ENCODE measurements at places on chromosomes 7 and 10.

GRCh38 chr10:33095867-33096815 is 138.1 kb upstream of the ITGB1 start:
- H3K27me3 ChIP-seq = no peaks in the 10 kb centered on the region
- peaks cover 24% of the 10 kb centered on the region for H3K4me1 ChIP-seq
- no peak for DNase-seq

DNA sequence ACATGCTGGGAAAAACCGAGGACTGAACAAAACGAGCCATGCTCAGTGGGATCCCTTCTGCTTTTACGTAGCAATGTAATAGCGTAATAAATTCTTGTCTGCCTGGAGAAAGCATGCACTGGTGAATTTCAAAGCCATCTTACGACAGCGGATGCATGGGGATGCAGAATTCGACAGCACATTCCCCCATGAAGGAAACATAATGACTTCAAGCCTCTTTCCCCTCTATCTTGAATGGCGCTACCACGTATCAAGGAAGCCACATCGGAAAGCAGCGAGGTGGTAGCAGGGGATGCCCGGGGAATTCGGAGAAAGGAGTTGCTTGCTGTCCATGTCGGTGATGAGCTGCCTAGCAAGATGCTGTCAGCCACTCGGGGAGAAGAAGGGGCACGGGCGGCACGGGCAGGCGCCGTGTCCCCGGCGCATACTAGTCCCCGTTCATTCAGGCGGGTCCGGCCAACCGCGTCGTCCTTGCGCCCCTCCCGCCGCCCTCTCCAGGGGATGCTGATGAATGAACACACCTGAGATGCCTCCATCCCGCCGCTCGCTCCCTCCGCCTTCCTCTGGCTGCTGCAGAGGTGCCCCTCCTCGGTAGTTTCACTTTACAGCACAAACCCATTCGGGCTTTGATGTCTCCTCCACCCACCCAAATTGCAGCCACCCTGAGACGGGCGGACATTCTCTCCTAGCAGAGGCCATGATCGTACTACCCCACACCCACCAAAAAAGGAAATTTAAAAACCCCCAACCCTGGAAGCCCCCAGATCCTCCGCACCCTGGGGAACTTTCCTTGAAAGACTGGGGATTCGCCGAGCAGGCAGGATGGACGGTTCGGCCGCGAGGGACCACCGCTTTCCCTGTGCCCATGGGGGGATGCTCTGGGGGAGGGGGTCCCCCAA is 644 bp downstream of the SORBS1 start:
- peak; percentile 45 for DNase-seq
- peaks cover 53% of the 10 kb centered on the region for H3K27me3 ChIP-seq
- peak overlapping the region; percentile 78 for H3K27ac ChIP-seq
- peaks cover 14% of the 10 kb centered on the region for H3K4me1 ChIP-seq

GRCh38 chr10:35636956-35637355 is 5.1 kb downstream of the FZD8 start:
- H3K4me3 ChIP-seq = no peak overlapping the region
- peaks cover 33% of the 10 kb centered on the region for H3K27me3 ChIP-seq
- no peaks in the 10 kb centered on the region for H3K36me3 ChIP-seq
- no peak for DNase-seq

DNA sequence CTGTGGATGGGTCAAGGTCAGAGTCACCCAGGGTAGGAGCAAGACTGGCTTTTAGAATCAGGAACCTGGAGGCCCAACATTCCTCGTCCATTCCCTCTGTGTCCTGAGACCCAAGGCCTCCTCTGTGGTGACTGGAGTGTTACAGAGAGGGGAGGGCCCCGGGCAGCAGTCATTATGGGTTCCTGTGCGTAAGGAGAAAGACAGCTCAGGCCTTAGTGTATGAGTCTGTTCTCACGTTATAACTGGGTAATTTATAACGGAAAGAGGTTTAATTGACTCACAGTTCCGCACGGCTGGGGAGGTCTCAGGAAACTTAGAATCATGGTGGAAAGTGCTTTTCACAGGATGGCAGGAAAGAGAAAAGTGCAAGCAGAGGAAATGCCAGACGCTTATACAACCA is 422.3 kb downstream of the TCERG1L start:
- H3K27me3 ChIP-seq = no peaks in the 10 kb centered on the region
- DNase-seq = no peak
- H3K27ac ChIP-seq = peak overlapping the region; percentile 18
- no peaks in the 10 kb centered on the region for H3K36me3 ChIP-seq

DNA sequence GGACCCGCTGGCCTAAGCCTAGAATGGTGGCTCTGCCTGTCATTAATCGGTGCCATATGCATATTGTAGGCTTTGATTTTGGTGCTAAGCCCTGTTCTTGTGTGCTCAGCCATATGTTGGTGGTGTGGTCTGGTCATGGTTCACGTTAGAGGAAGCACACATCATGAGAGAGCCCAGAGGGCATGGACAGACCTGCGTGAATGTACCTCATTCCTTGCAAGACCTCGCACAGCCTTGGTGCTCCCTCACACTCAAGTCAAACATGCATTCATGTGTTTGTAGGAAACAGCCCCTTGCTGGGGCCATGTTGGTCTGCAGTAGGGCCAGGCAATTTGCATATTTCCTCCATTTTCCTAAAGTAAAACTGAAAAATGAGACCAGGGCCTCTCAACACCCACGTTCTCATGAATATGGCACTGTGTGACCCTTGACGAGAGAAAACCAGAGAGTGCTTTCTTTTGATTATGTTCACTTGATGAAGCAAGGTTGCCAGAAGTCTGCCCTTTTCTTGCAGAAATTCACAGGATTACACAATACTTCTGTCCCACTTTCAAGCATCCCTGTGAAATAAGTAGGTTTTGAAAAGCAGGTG is 268.7 kb downstream of the CELF2 start:
- peak overlapping the region; percentile 83 for H3K27ac ChIP-seq
- DNase-seq = no peak
- peaks cover 13% of the 10 kb centered on the region for H3K4me1 ChIP-seq
- H3K36me3 ChIP-seq = peaks cover 35% of the 10 kb centered on the region
- H3K4me3 ChIP-seq = no peak overlapping the region

DNA sequence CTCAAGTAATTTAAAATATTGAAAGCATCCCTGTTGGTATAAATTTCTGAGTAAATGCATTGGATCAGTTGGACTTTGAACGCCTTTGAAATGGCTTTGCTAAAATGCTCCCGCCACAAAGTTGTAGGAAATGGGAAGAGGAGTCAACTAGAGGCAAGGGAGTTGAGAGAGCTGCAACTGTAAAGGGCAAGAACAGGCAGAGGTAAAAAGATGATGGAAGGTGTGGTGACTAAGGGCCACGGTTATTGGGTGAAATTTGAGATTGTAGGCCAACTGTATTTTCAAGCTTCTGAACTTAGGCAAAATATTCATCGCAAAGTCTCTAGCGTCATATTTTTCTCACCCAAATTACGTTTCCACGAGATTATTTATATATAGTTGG is 595 bp upstream of the SUMF2 start:
- peaks cover 38% of the 10 kb centered on the region for H3K4me1 ChIP-seq
- DNase-seq = no peak

DNA sequence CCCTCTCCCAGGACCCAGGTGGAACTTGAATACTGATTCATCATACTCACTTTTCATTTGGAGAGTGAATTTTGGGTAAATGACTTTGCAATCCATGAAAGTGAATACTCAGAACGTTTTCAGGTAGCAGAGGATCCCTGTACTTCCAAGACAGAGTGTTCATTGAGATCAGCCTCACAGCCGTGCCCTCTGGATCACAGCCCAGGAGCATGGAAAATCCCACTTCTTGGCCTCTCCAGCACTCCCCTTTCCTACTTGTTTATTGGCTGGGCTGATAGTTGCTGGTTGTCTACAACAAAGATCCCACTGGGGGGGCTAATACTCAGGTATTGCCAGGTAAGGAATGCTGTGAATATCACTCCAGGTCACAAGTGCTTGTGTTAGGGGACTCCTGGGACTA is 5.9 kb downstream of the GCK start:
- H3K4me3 ChIP-seq = no peak overlapping the region
- no peaks in the 10 kb centered on the region for H3K4me1 ChIP-seq
- H3K36me3 ChIP-seq = no peaks in the 10 kb centered on the region
- H3K27me3 ChIP-seq = peaks cover 3% of the 10 kb centered on the region
- DNase-seq = no peak
- no peak overlapping the region for H3K27ac ChIP-seq
